Activated CD8-positive, alpha-beta memory T cell treated with anti-CD3 and anti-CD28 coated beads, Interleukin-2, amount 10 ng/mL, durations not matched to agents 7 days and 5 days (primary cell): ENCODE measurements at places on chromosomes 6 and 20.

DNA sequence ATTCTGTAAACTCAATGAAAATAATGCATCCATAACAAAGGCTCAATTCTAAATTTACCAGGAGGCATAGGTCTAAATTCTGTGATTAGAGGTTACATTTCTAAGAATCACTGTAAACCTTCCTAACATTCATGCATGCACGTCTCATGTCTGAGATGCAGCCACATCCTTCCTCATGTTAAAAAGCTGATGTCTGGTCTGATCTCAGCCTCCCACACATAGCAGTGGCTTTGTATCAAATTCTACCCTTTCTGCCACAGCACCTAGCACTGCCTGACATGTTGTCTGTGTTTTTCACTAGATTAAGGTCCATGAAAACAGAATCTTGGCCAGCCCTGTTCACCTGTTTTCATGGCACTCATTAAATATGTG lies 171.1 kb downstream of the WDR27 start:
- peak; percentile 65 for DNase-seq

DNA sequence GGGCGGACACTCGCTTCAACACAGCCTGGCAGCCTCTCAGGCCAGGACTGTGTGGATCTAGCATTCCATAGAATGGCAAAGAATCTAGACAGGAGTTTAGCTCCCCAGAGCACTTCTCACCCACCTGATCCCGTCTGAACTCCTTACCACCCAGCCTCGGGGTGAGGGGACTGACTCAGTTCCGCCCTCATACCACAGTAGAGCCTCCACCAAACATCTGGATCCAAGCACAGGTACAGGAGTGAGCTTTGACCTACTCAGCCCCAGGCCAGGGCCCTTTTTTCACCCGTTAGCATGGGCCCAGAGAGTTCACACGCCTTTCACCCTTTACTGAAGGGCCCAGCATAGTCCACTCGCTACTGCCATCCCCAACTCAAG lies 715 bp downstream of the PSMF1 start:
- no peak for DNase-seq

DNA sequence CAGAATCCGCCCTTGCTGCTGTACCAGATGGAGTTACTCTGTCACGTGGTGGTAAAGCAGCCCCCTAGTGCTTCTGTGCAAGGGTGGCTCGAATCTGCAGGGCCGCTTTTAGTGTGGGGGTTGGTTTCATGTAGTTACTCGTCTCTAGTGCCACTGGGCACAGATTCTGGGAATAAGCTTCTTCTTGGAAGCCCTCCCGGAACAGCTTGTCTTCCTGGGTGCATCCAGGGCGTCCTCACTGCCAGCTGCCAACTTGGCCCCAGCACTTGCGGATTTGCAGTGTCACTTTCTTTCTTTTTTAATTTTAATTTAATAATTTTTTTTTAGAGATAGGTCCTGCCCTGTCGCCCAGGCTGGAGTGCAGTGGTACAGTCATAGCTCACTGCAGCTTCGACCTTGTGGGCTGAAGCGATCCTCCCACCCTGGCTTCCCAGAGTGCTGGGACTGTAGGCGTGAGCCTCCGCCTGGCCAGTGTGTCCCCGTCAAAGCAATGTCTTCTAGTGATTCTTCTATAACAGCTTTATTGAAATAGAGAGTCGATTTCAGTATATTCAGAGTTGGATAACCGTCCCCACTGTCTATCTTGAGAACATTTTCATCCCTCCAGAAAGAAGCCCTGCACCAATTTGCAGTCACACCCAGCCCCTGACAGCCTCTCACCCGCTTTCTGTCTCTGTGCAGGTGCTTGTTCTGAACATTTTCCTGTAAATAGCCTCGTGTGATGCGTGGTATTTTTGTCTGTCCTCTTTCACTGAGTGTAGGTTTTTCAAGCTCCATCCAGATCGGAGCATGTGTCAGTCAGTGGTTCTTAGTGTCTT lies 25.9 kb downstream of the PYGB start:
- no peak for DNase-seq

DNA sequence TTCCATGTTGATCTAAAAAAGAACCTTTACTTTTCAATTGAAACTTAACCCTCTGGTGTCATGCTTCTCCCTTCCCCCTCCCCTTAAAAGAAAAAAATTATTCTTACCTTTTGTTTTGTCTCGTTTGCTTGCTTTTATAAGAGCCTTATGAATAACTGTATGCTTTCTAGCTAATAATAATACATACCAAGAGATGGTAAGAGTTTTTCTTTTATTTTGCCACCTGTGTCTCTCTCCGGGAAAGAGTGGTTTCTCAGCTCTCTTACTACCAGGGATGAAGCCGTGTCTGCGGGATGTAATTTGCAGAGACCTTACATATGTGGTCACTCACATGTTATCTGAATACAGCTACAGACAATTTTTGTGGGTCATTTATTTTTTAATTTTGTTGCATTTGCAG lies 7.7 kb downstream of the STX16 start:
- no peak for DNase-seq

DNA sequence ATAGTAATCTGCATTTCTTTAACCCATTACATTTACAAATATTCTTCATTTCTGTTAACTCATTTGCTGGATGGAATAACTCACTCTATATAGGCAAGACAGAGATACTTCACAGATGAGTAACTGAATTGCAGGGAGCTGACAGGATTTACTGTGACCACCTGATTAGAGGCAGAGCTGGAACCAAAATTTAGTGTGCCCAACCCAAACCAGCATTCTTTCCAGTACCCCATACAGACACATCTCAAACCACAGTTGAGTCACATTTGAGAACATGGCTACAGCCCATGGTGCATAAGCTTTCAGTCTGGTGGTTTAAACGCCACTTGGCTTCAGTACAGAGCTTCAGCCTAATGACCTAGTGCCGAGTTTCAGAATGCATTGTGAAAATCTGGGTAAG lies 138.4 kb upstream of the TENT5A start:
- no peak for DNase-seq

DNA sequence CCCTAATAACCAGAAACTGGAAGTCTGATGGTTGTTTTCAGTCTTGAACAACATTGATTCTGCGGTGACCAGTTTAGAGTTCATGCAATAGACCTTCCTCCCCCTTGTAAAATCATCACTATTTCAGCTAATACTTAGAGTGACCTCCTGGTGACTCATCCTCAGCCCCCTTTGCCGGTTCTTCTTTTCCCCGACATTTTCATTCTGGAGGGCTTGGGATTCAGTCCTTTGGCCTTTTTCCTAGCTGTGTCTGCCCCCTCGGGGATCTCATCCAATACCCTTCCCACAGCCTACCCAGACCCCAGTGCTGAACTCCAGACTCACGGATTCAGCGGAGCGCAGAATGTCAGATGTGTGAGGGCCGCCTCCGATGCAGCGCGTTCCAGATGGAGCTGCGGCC lies 7.5 kb upstream of the BHLHE23 start:
- DNase-seq: no peak

GRCh38 chr6:25949695-25950094 lies 12.9 kb upstream of the TRIM38 start:
- DNase-seq: no peak

GRCh38 chr6:43170417-43170930 lies 595 bp upstream of the SRF start:
- no peak for DNase-seq

DNA sequence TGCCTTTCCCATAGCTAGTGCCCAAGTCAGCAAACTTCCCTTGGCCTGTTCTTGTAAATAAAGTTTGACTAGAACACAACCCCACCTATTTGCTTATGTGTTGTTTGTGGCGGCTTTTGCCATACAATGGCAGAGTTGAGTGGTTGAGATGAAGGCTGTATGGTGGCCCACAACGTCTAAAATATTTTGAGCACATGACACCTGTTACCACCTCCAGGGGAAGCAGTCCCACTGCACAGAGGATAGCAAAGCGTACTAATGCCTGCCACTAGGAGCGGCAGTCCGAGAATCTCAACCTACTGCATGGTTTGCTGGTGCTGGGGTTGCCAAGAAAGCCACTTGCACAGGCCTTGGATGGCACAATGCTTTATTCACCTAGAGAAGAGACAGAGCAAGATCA lies 58.6 kb downstream of the TGM2 start:
- no peak for DNase-seq

GRCh38 chr20:50292591-50293283 lies 102.1 kb downstream of the CEBPB start:
- peak; percentile 83 for DNase-seq

DNA sequence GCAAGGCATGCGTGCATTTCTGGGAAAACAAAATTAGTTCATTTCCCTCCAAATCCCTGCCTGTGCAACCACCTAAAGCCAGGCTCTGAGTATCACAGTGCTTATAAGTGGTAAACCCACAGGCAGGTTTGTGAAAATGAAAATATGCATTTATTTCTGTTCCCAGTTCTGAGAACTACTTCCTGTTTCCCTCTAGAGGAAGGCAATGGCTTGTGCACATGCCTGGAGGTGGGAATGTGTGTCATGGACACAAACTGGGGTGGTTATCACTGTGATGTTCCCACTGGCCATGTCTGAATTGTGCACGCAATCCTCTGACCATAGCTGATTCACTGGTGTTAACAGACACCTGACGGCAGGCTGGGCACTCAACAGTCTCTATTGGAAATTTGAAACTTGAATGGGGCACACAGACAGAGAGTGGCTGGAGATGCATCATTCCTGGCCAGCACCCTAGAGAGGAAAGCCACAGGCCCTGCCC lies 26.3 kb downstream of the FAM110A start:
- no peak for DNase-seq

- no peak for DNase-seq
Measured at GRCh38 chr6:26404546-26404945, 2.5 kb downstream of the BTN3A1 start.

DNA sequence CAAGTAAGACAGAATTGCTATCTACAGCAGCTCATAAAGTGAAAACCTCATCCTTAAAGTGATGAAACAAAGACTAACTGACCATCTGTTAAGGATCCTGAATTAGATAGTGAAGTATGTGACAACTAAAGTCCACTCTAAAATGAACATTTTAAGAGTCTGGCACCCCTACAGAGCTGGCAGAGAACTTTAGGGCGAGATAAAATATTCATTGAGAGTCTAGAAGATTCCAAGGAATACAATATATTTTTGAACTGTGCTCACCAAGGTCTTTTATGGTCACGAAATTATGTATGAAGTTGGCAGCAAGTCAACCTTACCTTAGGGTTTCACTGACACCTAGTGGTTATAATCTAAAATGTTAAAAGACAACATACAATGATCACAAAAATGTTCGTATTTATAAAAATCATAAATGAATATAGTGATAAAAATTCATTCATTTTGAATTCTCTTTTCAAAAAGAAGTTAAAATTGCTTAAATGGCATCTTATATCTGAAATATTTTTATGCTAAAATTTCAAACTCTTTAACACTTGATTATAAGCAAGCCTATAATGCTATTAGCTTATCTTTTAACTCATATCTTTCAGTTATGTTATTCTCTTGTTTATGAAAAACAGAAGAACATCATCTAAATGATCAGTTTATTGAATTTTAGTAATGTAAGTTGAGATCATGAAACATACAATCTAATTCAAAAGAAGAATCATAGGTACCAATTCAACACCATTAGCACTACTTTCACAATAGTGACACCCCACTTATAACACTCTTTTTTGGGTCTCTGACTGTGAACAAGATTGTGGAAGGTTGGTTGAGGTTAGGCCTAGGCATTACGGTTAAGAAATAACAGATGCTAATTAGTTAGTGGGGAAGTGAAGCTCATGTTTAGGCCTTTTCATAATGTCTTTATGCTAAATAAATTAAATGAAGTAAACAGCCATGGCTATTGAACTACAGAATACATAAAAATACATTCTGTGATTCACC lies 27.5 kb downstream of the RSPH3 start:
- no peak for DNase-seq

DNA sequence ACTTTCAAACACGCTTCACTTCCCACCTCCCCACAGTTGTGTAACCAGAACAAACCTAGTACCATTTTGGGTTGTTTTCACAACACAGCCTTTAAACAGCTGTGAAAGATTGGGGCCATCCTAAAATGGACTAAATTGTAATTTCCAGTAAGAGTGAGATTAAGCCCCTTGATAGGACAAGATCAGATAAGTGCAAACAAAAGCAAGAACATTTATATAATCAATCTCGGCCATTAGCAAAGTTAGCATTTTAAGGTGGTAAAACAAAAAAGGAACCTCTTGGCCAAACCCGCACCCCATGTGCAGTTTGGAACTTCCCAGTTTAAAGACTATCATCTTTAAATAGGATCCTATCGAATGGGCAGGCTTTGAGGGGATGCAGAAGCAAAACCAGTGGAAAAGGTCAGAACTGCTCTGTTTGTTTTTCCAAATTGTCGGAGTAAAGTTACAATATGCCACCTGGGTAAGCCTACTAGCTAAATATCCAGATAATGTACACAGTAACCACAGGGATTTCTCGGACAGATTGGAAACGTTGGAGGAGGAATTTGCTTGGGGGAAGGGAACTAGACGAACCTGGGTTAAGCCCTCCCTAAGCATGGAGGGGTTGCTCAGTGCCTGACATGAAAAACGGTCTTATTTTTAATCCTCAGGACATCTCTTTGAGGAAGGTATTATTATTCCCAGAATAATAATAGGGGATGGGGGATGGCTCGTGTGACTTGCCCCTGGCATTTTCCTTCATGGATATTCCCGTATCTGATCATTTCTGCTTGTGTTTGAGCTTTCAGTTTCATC lies 159.8 kb upstream of the SALL4 start:
- DNase-seq: no peak

DNA sequence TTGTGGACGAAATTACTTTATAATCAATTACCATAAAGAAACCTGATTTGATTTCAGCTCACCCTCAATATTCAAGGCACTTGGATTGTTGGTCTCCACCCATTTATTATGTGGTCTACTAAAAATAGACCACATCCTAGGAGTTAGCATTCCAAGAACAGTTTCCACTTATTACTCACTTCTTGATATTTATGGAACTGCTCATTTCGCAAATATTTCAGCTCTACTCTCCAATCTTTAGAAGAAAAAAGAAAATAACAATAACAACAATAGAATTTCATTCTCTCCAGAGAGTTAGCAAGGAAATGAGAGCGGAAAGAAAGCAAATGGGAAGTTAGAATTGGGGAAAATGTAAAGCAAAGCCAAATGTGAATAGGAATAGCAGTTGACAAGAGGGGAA lies 26.2 kb upstream of the HDAC2 start:
- DNase-seq: no peak

DNA sequence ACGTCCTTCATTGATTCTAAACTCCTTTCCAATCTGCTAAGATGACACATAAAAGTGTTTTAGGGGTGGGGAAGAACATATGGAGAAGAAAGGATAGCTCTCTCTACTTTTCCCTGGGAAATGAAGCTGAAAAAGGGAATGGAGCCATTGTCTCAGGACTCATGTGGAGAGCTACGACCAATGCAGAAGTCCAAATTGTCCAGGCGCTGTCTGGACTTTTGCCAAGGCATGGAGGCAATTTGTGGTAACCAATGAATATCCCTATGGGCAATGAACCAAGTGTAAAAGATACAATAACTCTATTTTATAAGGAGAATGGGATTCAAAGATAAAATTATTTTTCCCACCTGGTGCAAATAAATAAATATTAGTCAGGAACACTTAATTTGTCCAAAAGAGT lies 16.1 kb downstream of the FBXL4 start:
- no peak for DNase-seq
